GDM1 (cell line): ENCODE measurements at places on chromosomes 7 and 10.

- DNase-seq: no peak
Measured at GRCh38 chr7:36654436-36654835, 69.9 kb downstream of the AOAH start.

DNA sequence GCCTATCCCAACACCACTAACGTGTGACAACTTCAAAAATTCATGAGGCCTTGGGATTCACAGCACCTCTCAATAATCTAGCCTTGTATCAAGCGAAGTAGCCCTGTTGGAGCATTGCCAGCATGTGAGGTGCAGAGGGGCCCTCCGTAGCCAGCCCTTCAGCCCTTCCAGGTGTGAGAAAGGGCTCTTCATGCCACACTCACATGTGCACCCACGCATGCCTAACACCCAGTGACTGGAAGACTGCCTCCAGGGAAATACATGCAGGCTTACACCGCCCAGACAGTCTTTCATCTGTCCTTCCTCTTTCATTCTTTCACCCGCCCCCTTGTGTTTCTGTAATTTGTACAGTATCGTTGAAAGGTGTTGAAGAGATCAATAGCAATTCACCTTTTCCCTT lies 26.1 kb downstream of the LRRC4 start:
- DNase-seq: no peak

- DNase-seq: no peak
Measured at GRCh38 chr10:78028438-78029268, 662 bp downstream of the POLR3A start.

- DNase-seq: no peak
Measured at GRCh38 chr10:25530306-25530705, 355.5 kb downstream of the GPR158 start.

GRCh38 chr10:21193196-21193595 lies 296.1 kb upstream of the NEBL start:
- no peak for DNase-seq

- no peak for DNase-seq
Measured at GRCh38 chr7:139727151-139727705, 50.6 kb downstream of the HIPK2 start.

DNA sequence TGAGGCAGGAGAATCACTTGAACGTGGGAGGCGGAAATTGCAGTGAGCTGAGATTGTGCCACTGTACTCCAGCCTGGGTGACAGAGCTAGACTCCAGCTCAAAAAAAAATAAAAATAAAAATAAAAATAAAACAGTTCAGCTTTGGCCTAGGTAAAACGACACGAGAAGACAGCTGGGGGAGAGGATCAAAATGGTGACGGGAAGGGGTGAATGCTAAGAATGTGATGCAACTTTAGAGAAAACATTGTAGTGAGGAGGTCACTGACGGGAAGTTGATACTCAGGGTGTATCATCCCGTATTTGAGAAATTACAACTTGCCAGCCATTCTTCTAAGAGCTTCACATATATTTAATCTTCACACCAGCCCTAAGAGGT lies 1.1 kb downstream of the NDST2 start:
- DNase-seq: no peak

- no peak for DNase-seq
Measured at GRCh38 chr7:28088032-28088431, 92.6 kb downstream of the JAZF1 start.

GRCh38 chr7:102252366-102252982 lies 34.2 kb upstream of the SH2B2 start:
- DNase-seq: no peak

- DNase-seq: no peak
Measured at GRCh38 chr10:124305131-124305530, 113.6 kb downstream of the OAT start.

- DNase-seq: no peak
Measured at GRCh38 chr10:86163522-86164173, 202.9 kb downstream of the GRID1 start.
